ENCODE measurements at places on chromosomes 13 and 19.

GRCh38 chr19:55223291-55224037, 5.1 kb downstream of the TMEM86B start:
- no peak for DNase-seq

DNA sequence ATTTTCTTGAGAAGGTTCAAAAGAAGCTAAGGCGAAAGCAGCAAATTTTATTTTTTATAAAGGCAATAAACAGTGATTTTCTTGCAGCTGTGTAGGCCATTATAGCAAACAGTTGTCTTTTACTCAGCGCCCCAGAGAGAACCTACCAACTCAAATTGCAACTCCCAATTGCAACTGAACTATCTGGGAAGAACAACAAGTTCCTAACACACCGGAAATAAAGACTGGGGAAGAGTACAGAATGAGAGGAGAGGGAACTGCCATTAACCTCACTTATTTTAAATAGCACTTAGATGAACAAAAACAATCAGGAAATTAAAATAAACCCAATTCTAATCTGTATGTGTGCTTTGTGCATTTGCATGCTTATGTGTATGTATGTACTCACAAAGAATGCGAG, 171.1 kb downstream of the KCTD12 start:
- no peak for DNase-seq

- DNase-seq = no peak
Measured at GRCh38 chr19:7661744-7662538, 6.9 kb upstream of the RETN start.

- no peak for DNase-seq
Measured at GRCh38 chr13:110216398-110217041, 90.4 kb downstream of the COL4A1 start.

- no peak for DNase-seq
Measured at GRCh38 chr13:102772042-102772425, 1.6 kb downstream of the TEX30 start.

GRCh38 chr13:30165071-30165470, 142.3 kb downstream of the KATNAL1 start:
- no peak for DNase-seq

DNA sequence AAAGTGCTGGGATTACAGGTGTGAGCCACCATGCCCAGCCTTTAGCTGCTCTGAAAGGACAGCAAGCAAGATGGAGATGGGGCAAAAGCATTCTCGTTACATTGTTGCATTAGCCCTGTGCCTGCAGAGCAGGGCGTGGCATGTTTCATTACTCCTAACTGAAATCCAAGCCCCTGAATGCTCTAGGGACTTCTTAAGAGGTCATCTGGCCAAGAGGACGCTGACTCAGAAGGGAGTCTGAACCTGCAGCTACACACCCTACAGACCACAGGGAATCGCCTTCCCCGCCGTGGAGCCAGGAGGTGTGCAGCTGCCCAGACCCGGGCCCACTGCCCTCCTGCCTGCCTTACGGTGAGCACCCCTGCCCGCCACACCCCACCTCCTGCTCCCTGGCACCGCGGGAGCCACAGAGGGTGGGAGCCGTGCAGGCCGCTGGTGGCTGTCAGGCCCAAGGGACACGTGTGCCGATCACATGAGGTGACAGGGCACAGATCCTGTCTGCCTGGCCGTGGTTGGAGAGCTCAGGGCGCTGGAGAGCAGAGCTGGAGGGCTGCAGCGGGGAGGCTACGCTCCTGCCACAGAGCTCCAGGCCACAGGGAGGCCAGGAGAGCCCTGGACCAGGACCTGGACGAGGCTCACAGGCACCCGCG, 27.2 kb downstream of the ADPRHL1 start:
- DNase-seq = no peak

DNA sequence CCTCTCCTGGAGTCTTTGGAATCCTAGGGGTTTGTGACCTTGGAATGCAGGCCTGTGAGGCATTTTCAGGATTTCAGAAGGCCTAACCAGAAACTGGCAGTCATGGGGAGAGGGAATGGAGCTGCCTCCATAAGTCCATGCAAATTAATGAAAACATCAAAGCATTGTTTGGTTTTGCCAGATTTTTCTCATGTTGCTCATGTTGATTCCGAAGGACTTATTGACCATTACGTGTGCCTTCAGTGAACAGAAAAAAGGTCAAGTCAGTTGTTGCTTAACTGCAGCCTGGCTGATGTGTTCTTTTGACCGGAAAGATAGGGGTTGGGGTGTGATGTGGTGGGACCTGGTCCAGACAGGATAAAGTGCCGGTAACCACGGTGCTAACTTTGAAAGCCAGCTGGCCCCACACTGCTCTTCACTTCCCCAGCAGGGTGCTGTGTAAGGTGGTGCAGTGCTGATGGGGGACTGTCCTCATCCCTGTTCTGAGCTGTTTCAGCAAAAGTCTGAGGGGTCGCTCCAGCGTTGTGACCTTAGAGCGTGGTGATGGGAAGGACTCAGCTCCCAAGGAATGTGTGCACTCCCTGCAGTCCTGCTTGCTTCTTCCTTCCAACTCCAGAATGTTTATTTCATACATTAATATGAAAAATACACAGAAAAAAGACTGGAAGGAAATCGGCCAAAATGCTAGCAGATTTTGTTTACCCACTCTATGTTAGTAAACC, 3.5 kb downstream of the RNF113B start:
- no peak for DNase-seq

DNA sequence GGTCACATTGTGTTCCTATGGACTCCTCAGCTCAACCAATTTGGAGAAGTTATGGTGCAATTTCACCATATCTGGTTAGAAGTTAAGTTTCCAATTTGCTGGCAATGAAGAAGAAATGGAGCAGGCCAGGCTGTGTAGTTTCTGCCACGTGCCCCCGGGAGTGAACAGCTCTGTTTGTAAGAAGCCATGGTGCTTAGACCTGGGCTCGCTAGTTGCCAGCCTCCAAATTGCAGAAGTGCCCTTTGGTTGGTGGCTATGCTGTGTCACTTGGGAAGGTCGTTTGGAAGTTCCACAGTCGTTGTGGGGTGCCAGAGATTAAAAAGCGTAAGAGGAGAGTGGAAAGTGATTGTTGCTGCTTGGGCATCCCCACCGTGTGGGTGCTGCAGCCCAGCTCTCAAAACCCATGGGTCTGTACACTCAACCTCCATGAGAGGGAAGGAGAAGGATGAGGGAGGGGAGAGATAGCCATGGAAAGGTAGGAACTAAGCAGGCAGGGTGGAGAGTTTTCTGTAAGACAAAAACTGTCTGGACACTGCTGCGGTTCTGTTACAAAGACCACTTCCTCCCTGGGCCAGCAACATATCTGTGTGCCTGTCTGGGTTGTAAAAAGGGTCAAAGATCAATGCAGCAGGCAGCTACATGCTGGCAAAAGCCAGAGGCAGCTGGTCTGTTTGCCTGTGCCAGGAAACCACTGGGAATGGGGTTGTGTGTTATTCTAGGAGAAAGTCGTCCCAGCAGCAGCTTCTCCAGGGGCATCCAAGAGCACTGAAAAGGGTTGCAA, 10.8 kb downstream of the ALOX5AP start:
- no peak for DNase-seq

DNA sequence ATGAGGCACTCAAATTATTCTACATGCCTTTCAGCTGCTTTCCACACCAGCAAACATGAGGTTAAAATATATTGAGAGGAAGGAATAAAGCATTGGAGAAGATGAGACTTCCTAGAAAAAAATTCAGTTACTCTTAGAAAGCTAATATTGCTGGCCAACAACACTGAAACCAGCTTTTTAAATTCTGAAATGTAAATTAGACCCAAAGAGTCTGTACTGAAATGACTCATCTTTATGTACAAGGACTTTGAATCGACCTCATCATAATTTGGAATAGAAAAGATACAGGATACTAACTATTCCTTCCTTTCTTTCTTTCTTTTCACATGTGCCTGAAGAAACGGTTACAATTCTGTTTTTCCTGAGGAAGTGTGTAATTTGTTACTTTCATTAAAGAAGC, 6.5 kb upstream of the HSPH1 start:
- no peak for DNase-seq

GRCh38 chr19:53823380-53824120, 564 bp downstream of the NLRP12 start:
- DNase-seq = no peak

DNA sequence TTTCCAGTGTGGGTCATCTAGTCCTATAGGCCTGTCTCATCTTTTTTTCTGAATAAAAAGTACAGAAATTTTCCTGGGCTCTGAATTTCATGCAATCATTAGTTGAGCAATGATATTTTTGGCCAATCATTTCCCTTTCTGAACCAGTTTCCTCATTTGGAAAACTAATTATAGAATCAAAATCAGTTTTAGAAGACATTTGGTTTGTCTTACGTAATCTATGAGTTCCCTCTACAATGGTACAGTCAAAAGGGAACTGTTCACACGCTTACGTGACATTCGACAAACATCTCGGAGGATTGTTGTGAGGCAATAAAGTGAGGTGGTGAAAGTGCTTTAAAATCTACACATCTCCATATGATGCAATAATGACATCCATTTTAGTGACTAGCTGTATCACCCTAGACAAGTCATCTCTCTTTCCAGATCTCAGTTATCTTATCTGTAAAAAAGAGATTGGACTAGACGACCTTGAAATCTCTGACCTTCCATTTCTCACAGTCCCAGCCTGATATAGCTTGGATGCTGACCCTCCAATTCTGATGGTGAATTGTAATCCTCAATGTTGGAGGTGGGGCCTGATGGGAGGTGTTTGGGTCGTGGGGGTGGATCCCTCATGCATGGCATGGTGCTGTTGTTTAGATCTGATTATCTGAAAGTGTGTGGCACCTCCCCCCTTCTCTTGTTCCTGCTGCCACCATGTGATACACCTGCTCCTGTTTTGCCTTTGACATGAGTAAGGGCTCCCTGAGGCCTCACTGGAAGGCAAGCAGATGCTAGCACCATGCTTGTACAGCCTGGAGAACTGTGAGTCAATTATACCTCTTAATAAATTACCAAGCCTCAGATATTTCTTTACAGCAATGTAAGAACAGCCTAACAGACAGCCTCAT, 26.7 kb downstream of the FLT1 start:
- no peak for DNase-seq

DNA sequence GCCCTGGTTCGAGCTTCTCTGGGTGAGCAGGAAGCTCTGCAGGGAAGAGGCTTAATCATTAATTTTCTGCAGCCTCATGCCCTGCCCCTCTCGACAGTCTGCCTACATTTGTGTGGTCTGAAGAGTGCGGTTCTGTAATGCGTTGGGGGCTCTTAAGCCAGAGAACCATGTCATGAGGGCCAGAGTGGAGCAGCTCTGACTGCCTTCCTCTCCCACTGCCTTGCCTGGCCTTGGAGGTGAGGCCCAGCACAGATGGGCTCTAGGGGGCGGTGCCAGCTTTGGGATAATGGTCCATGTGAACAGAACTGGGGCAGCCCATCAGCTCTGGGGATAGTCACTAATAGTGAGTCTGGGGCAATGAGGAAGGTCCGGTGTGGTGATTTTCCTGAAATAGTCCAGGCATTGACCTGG, 5.7 kb downstream of the FGF9 start:
- peak; percentile 33 for DNase-seq

DNA sequence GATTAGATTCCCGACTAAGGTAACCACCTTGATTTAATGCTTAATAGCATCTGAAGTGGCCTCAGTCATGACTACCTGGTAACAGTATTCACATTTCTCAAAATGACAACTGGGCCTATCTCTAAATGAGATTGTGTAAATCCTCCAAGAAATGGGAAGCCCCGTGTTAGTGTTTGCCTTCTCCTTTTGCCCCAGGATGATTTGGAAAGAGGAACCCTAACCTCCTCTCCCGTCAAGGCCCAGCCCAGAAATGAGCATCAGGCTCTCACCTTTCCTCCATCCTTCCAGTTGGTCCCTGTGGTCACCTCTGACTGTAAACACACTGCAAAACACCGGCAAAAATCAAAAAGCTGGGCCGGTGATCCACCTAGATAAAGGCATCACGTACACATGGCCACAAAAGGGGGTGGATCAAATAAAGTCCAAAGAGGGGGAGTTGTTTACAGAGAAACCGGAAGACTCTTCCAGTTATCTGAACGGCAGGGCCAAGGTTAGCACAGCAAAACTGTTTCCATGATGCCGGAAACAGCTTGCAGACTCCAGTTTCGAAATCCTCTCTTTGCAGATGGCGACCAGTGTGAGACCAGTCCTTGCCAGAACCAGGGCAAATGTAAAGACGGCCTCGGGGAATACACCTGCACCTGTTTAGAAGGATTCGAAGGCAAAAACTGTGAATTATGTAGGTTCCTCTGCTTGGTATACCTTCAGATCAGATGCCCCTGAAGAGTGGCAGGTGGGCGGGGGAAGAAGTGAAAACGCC, 16.4 kb downstream of the F10 start:
- no peak for DNase-seq

- no peak for DNase-seq
Measured at GRCh38 chr19:45146741-45147205, 14.0 kb downstream of the NKPD1 start.

GRCh38 chr13:38981096-38981495, 9.5 kb downstream of the STOML3 start:
- DNase-seq = no peak

DNA sequence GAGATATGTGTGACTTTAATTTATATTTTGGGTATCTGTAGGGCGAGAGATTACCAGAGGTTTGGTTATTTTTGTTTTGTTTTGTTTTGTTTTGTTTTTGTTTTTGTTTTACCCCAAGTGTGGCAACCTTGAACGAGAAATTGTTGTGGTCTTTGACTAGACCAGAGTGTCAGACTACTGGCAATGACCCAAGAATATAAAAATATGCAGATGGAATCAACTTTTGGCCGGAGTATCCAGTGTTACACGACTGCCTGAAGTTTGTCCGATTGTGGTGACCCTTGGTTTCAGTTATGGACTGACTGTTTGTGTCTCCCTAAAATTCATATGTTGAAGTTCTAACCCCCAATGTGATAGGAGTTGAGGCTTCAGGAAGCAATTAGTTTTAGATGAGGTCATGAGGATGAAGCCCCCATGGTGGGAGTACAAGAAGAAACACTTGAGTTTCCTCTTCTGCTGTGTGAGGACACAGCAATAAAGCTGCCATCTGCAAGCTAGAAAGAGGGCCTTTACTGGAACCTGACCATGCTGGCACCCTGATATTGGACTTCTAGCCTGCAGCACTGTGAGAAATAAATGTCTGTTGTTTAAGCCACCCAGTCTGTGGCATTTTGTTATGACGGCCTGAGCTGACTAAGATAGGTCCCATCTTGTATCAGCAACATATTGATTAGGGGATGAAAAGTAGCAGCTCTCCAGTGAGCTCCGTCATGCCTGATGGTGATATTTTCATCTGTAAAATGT, 261.7 kb downstream of the MTUS2 start:
- no peak for DNase-seq

DNA sequence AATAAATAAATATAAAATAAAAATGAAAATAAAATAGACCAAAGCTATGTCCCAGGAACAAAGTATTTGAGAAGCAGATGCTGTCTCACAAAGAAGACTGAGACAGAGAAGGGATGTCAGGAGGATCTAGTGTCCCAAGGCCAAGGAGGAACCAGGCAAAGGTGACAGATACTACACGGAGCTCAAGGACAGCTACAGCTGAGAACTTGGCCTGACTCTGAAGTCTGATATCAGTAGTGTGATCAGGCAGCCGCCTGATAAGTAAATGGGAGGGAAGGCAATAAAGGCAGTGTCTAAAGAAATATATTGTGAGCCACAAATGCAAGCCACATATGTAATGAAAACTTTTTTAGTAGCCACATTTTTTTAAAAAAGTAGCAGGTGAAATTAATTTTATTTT, 20.4 kb upstream of the NANOS3 start:
- no peak for DNase-seq

DNA sequence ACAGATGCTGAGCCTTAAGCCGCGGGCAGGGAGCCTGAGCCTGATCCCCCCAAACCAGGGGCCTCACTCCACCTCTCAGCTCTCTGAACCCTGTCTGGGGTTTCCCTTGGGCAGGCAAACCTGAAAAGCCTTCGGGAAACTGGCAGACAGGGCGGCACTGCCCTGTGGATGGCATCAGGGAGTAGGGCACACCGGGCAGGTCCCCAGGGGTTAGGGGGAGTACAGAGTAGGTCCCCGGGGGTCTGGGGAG, 9.7 kb downstream of the MKNK2 start:
- no peak for DNase-seq

Measured in activated naive CD4-positive, alpha-beta T cell treated with anti-CD3 and anti-CD28 coated beads, Interleukin-2, amount 10 ng/mL, durations not matched to agents 7 days and 5 days (primary cell).